ENCODE measurements at places on chromosomes 6 and 20. TPM values are rescaled to one million over a fixed set of nuclear protein-coding genes. Genes with fewer than 3 reads are reported as not detected.

The SAMD5 gene
- 0.55 TPM for total RNA-seq

The USP49 gene
- total RNA-seq = 6.9 TPM

The E2F3 gene
- 44.7 TPM for total RNA-seq

DNA sequence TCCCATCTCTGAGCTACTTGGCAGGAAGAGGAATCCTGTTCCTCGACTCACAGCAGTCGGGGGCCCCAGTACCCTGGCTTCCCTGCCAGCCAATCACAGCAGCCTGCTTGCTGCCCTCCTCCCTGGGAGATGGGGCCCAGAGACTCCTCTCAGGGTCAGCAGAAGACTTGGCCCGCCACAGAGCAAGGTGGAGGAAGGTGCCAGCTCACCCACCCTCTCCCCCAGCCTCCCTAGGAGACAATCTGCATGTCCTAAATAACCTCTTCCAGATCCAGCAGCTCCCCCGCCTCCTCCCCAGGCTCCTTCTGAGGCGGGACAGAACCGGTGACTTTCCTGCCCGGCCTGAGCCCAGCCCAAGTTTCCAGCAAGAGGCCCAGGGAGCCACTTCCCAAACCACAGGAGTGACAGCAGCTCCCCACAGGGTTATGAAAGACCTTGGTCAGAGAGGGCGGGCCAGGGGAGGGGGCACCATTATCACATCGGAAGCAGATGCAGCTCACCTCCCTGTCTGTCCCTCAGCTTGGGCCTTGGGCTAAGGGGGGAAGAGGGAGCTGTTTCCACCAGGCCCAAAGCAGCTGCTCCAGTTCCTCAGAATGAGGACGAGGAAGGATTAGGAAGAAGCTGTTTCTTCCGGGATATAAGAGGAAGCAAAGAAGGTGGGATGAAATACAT, 2.3 kb downstream of the CCND3 start:
- peak overlapping the region; percentile 72 for H3K27ac ChIP-seq
- no peaks in the 10 kb centered on the region for H3K27me3 ChIP-seq
- DNase-seq = peak; percentile 96
- peaks cover 58% of the 10 kb centered on the region for H3K4me1 ChIP-seq
- H3K36me3 ChIP-seq = peaks cover 58% of the 10 kb centered on the region

DNA sequence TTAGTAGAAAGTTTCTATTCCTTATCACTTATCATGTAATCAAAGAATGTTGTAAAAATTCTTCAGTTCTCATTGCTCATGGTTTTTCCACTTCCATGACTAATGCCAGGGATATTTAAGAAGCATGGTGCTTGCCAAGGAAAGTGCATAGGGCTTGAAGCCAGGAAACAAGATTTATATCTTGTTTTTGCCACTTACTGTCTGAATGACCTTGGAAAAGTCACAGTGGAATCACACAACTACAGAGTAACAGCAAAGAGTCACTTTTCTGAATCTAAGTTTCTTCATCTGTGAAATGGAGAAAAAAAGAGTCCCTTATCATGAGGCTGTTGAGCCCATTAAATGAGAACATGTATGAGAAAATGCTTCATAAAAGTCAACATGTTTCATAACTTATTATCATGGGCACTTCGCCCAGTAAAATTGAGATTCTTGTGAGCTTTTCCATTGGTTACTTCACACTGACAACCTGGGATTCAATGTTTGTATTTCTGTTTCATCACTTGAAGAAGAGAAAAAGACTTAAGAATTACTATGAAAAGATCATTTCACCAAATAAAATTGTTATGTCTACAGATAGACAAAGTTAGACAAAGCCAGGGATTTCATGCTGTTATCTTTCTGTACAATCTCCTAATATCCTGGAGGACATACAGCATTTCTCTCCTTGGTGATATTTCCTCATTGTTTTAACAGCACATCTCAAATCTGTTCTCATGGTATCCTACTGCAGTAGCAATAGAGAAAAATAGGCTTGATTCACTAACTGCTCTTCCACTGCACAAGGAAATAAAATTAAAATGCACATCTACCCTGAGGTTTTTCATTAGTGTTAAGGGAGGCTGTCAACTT, 7.6 kb upstream of the BMP5 start:
- no peak for DNase-seq
- H3K4me1 ChIP-seq = no peaks in the 10 kb centered on the region
- no peaks in the 10 kb centered on the region for H3K36me3 ChIP-seq
- H3K27me3 ChIP-seq = no peaks in the 10 kb centered on the region
- H3K27ac ChIP-seq = no peak overlapping the region

DNA sequence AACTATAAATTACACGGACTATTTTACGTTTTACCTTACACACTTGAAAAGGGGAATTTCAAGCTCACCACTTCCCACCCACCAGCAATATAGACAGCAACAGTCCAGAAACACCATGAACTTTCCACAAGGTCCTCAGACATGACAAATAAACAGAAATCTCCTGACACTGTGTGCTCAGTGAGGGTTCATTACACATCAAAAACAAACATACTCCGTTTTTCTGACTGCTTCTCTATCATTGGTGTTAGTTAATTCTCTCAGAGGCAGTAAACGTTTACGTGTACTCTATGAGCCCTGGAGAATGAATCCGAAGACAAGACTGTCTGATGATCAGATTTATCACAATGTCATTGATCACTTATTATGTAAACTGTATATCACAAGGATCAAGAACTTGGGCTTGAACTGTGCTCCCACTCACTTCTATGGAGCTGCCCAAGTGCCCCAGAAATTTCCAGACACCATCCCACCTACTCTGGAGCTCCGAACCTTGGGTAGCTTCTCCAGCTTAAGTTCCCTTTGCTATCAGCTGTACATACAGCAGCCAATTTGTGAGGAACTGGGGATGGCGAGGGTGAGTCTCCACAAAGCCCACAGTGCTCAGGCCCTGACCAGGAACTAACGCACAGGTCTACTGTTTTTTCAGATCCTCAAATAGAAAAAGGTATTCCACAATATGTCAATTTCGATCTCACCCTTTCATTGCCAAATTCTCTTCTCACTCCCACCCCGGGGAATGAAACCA, 86.0 kb downstream of the ALDH8A1 start:
- H3K27me3 ChIP-seq = peaks cover 19% of the 10 kb centered on the region
- H3K36me3 ChIP-seq = no peaks in the 10 kb centered on the region
- no peak overlapping the region for H3K4me3 ChIP-seq
- no peak for DNase-seq
- no peaks in the 10 kb centered on the region for H3K4me1 ChIP-seq

All from K562 (cell line).